Occipital lobe (tissue), 3 donors: ENCODE measurements at places on chromosomes 1 and 21.

DNA sequence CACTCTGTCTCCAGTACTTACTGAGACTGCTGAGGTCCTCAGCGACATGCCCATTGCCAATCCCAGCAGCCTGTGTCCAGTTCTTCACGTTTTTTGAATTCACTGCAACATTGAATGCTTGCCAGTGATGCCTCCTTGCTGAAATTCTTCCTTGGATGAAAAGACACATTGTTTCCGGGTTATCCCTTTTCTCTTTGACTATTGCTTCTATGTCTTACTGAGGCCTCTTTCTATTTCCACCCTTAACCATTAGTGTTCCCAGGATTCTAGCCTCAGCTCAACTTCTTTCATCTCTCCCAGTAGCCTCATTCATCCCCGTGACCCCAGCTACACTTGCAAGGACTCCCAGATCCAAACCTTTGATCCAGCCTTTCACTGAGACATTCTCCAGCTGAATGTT is 46.5 kb upstream of the KIF26B start:
- no peak for DNase-seq

DNA sequence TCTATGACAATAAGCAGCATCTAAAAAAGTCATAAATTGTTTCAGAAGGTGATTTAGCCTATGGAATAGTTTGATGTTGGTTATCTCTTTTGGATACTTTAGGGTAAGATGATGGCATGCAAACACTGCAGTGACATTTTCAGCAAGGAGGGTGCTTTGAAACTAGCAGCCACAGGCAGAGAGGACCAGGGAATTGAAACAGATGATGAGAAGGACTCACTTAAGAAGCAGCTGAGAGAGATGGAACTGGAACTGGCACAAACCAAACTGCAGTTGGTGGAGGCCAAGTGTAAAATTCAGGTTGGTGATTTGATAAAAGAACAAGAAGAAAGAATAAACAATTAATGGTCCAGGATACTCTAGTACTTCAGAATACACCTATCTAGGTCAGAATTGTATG is 11.2 kb upstream of the CACYBP start:
- no peak for DNase-seq

DNA sequence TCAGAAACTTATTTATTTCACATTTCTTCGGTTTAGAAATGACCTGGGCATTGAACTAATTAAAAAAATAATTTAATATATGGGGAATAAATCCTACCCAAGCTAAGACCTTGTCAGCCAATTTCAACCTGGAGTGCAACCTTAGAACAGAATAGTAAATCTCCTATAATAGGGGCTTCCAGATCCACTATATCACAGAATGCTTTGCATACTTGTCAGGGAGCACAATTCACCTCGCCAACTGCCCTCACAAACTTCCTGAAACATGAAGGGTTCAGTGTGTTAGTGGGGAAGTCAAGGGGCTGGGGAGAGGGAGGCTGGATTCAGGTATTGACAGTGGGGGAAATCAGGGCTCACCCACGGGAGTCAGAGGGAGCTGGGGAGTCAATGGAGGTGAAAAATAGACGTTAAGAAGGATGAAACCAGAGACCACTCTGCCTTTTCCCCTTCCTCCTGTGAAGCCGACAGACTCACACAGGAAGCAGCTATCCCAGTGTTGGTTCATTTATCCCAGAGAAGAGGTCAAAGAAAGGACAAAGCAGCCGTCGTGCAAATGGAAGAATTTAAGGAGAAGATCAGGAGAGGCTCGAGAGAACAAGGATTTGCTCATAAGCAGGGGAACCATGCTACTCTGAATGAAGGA is 453.3 kb downstream of the NUF2 start:
- DNase-seq, result no peak

- no peak for DNase-seq
Observed at GRCh38 chr1:38403667-38404066, 357.1 kb upstream of the POU3F1 start.

DNA sequence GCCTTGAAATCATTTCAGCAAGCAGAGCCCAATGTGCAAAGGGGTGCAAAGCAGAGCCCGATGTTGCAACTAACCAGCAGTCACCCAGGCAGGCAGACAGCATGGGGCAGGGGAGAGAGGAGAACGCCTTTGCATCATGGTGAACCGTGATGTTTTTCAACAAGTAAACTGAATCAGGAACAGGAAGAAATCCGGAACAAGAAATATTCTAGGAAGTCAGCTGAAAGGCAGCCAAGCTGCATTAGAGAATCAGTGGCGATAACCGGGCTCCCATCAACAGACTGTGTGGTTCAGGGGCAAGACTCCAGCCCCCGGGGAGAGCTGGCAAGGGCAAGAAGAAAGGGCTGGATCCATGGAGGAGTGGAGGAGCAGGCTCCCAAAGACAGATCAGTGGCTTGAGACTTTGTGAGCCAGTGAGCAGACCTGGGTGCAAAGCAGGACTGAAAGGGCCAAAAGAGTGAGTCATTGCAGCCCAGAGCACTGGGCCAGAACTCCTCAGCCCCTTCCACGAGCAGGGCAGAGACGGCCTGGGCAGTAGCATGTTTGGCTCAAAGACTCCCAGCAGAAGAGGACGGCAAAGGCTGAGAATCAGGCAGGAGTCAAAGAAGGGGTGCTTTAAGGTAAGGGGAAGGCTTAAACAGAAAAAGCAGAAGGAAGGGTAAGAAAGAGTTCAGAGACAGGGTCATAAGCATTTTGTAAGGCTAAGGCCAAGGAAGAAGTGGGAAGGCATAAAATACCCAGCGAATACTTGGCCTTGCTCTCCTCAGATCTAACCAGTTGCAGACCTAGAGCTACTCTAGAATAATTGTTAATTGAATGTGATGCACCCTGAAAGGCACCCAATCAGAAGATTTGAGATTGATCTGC is 155.0 kb downstream of the SETD4 start:
- DNase-seq, result no peak

GRCh38 chr1:70436622-70437251 is 25.7 kb downstream of the CTH start:
- DNase-seq, result no peak

DNA sequence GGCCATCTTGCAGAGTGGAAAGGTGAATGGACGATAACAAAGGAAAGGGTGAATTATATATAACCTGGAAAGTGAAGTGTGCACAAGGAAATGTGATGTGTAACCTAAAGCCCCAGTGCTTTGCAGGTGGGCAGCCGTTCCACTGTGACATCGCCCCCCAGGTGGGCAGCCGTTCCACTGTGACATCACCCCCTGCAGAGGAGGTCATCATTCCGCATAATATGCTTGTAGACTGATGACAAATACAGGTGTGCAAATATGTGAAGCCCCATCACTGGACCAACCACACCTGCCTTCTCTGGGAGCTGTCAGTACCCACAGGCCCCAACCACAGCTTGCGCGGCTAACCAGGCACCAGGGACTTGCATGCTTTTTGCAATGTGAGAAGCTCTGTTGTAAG is 4.7 kb upstream of the ZNF496 start:
- DNase-seq, result no peak

GRCh38 chr1:215599418-215600074 is 32.4 kb downstream of the KCTD3 start:
- DNase-seq, result no peak

DNA sequence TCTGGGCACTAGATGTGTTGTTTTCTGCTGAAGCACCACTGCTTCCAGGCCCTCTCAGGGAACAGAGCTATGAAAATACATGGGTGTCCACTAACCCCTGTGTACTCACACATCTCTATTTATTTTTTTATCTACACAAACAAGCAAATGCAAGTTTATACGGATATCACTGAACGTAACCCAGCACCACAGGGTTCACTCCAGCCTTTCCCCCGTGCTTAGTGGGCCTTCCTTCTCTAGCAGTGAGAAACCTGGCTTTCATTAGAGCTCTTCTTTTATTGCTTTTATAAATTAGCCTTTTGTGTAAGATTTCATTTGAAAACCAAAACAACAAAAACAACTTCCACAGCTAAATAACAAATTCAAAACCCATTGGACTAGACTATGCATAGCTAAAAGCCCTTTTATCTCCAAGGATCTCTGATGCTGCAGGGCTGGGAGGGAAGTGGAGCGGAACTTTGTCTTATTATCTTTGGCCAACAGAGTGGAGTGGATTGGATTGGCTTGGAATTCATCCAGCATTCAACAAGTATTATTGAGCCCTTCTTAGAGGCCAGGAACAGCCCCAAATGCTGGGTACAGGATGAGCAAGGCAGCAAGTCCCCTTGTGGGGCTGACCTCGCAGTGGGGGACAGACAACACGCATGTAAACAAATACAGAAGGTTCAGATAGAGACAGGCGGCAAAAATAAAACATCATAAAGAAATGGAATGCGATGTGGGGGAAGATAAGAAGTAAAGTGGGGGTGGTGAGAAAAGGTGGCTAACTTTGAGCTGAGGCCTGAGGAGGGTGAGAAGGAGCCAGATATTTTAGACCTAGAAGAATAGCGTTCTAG is 371.8 kb upstream of the POU3F1 start:
- no peak for DNase-seq

GRCh38 chr1:68331117-68331865 is 99.0 kb upstream of the WLS start:
- DNase-seq, result no peak

- no peak for DNase-seq
Observed at GRCh38 chr1:112393631-112393974, 2.4 kb upstream of the CTTNBP2NL start.

GRCh38 chr1:180188091-180188506 is 33.4 kb downstream of the QSOX1 start:
- peak; percentile 29 for DNase-seq

DNA sequence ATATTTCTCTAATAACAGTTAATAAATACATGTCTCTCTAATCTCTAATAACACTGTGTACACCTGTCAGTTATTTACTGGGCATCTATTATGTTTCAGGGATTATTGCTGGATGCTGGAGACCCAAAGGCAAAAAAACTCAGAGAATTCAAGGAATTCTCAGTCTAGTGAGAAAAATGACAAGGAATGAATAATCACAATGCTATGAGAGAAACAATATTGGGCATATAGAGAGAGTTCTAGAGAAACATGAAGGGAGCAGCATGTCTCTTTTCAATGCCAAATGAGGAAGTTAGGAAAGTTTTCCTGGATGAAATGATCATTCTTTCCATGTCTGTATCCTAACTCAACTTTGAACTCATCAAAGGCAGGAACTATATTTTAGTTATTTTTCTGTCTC is 82.8 kb downstream of the TNFSF18 start:
- no peak for DNase-seq

GRCh38 chr1:46903481-46903880 is 37.8 kb downstream of the CYP4A11 start:
- no peak for DNase-seq

DNA sequence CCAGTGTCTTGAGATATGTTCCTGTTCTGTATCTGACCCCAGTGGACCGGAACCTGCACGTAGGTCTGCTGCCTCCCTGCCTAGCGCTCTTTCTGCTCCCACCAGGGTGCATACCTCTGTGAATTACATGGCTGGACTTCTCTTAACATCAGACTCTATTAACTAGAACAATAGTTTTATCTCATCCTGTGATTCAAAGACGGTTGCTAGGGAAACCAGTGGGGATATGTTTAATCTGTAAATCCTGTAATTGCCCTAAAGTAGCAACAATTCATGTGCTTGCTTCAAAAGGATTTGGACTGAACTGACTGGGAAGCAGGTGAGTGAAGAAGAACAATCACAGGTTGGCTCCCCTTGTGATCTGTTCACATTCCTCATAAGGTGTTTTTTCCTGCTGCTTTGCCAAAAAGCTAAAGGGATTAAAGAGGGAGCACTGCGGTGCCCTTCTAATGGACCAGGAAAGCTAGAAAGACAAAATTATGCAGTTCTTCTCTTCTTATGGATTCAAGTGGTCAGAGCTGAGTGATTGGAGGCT is 52.7 kb upstream of the DIRAS3 start:
- DNase-seq, result no peak
